Neural progenitor cell (in vitro differentiated cells): ENCODE measurements at places on chromosomes 1 and 21. TPM values are rescaled to one million over a fixed set of nuclear protein-coding genes. Genes with fewer than 3 reads are reported as not detected.

- peak; percentile 57 for DNase-seq
Observed at GRCh38 chr1:9069326-9070100, at the start of gene SLC2A5. Gene SLC2A5, minus strand, starts transcription at chr1:9069635. Its CDS starts 99 bp downstream, at chr1:9069536.

DNA sequence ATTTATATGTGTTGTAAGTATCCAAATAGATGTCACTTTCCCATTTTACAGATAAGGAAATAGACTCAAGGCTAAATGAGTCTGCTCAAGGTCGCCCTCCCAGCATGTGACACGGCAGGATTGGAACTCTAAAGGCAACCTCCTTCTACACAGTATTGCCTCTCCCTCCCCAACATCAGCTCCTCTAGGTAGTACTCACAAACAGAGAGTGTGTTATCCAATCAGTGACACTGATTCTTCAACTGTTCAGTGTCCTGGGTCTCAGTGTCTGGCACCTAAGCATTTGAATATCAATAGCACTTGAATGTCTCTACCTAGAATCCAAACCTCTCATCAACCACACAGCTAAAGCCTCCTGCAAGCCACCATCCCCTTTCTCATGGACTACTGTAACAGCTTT lies 87.1 kb downstream of the DAB1 start:
- no peak for DNase-seq

GRCh38 chr1:59014827-59015226 lies 231.0 kb upstream of the JUN start:
- no peak for DNase-seq

- DNase-seq, result peak; percentile 50
Observed at GRCh38 chr1:217437376-217437775, 193.5 kb downstream of the GPATCH2 start.

DNA sequence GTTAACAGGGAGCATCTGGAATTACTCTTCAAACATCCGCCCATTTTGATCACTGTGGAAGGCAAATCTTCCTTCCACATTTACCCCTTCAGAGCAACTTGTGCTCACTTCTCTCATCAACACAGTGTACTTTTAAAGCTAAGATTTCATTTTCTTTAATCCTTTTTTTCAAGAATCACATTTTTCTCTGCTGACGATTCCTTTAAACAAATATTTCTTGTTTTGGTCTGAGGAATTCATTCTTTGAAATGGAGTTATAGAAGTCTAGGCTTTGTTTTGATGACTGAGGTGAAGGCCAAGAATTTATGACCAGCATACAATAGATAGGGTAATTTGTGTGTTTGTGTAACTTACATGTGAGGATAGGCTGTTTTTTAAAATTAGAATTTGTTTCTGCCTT lies 25.6 kb downstream of the LRRC42 start:
- DNase-seq, result no peak

GRCh38 chr1:76379506-76379905 lies 305.0 kb downstream of the ST6GALNAC3 start:
- DNase-seq, result peak; percentile 3

DNA sequence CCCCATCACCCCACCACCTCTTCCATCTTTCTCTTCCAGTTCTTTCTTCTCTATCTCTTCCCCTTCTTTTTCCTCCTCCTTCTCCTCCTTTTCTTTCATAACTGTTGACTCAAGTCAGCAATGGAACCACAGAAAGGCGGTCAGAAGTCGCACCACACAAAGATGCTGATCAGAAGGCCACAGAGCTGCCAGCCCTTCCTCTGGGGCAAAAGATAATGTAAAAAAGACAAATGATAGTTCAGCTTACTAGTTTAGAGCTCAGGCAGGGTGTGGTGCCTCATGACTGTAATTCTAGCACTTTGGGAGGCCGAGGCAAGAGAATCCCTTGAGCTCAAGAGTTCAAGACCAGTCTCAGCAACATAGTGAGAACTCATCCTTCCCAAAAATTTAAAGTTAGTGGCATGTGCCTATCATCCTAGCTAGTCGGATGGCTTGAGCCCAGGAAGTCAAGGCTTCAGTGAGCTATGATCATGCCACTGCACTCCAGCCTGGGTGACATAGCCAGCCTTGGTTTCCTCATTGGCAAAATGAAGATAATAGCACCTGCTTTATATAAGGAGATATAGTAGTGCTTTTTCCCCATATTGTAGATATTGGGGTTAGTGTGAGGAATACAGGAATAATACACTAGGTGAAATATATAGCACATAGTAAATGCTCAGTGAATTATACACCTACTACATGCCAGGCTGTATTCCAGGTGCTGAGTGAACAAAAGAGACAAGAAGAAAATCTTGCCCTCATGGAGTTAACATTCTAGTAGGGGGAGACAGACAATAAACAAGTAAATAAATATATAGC lies 12.5 kb upstream of the IGSF3 start:
- DNase-seq, result no peak

GRCh38 chr1:147913362-147913942 lies 10.9 kb downstream of the GJA8 start:
- DNase-seq, result no peak

DNA sequence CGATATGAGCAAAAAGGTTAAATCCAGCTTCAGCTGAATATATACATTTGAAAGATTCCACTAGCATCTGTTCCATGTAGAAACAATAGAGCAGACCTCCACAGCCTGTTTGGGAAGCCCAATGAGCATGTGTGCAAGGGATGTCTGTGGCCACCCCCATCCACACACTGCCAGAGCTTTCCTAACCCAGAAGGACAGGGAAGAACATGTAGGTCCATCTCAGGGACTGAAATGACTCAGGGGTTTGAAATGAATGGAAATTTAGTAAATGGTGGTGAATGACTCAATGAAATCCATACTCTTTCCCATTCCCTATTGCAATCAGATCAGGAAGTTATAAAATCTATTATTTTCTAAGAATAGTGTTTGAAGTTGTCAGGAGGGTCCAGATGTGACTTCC lies 397.2 kb downstream of the DUSP10 start:
- DNase-seq, result no peak

GRCh38 chr1:116448785-116449385 lies 75.8 kb downstream of the ATP1A1 start:
- no peak for DNase-seq

DNA sequence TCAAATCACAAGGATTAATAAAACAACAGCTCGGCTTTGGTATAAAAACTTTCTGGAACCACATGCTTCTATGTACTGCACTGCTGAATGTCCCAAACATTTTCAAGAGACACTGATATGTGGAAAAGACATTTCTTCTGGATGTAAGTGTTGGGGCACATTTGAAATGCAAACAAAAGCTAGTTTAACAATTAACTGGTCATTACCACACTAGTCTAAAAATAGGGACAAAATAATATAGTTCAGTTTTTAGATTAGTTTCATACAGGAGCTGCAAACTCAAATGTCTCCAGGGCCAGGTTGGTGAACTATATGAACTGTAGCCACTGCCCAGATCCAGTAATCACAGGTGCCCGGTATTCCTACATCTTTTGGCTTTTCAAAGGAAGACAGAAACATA lies 3.2 kb downstream of the IL23R start:
- DNase-seq, result no peak

- no peak for DNase-seq
Observed at GRCh38 chr1:64234714-64235113, 31.3 kb downstream of the UBE2U start.

DNA sequence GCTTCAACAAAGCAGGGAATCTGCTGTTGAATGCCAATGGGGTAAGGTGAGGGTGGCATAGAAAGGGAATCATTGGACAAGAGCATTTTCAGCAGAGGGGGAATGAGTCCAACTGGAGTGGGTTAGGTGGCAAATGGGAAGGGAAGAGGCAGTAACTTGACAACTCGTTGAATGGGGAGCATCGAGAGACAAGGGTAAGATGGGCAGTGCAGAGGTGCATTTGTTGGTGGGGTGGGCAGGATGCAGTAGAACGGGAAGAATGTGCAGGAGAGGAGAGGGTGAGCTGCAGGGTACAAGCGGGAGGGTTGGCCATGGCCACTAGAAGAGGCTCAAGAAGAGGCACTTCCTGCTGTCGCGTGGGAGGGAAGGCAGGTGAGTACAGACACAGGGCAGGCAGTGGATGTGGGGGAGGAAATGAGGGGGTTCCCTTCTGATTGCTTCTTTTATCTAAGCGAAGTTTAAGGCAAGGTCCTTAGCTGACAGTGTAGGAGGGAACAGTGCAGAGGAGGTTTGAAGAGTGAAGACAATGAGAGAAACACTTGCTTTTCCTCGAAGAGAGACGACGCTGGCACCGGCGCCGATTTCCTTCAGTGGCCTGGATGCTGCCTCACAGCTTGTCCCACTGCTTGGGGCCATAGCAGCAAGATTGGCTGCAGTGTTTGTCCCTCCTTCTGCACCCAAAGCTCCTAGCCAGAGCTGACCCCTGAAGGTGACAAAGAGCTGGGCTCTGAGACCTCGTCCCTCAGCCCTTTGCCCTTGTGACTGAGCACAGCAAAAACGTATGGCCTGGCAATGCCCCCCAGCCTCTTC lies 3.2 kb upstream of the IKBKE start:
- no peak for DNase-seq

- peak; percentile 34 for DNase-seq
Observed at GRCh38 chr1:207565546-207566468, 69.8 kb downstream of the CR1 start.

DNA sequence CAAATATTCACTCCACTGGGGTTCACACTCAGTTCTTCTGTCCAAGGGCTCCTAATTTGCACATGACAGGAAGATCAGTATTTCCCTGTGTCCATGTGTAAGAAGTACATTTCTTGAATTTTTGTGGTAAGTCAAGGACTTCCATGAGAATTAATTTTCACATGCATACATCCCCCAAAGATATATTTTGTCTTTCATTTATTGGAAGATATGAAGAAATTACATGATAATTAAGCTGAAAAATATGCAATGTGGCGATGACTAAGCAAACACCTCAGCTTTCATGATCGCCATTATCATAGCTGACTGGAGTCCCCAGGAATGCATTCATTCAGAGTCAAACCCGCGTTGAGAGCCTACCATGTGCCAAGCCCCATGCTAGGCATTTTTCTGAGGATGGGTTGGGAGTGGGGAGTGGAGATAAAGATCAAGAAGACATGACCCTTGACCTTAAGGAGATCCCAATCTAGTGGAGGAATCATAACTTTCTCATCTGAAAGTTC lies 104.6 kb upstream of the F3 start:
- no peak for DNase-seq

GRCh38 chr1:167416506-167416905 lies 101.8 kb downstream of the CD247 start:
- DNase-seq, result peak; percentile 76

DNA sequence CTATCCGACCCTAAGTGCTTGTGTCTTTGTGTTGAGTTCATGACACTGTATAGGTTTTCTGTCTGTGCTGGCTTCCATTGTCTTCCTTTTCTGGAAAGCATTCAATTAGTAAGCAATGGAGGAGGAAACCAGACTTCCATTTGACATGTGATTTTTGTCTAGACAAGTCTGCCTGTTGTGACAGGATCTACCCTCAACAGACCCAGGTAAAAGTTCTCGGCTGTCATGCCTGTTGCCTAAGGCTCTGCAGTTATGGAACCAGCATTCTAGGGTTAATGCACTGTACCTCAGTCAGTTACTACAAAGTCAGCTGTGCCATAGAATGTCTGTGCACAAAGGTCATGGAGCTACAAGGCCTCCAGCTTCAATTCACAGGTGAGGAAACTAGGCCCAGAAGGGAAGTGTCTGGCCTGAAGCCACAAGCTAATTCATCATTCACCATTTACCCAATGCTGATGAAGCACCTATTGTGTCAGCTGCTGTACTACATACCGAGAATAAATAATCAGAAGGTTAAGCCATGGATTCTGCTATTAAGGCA lies 72.3 kb downstream of the PLPP3 start:
- DNase-seq, result no peak

DNA sequence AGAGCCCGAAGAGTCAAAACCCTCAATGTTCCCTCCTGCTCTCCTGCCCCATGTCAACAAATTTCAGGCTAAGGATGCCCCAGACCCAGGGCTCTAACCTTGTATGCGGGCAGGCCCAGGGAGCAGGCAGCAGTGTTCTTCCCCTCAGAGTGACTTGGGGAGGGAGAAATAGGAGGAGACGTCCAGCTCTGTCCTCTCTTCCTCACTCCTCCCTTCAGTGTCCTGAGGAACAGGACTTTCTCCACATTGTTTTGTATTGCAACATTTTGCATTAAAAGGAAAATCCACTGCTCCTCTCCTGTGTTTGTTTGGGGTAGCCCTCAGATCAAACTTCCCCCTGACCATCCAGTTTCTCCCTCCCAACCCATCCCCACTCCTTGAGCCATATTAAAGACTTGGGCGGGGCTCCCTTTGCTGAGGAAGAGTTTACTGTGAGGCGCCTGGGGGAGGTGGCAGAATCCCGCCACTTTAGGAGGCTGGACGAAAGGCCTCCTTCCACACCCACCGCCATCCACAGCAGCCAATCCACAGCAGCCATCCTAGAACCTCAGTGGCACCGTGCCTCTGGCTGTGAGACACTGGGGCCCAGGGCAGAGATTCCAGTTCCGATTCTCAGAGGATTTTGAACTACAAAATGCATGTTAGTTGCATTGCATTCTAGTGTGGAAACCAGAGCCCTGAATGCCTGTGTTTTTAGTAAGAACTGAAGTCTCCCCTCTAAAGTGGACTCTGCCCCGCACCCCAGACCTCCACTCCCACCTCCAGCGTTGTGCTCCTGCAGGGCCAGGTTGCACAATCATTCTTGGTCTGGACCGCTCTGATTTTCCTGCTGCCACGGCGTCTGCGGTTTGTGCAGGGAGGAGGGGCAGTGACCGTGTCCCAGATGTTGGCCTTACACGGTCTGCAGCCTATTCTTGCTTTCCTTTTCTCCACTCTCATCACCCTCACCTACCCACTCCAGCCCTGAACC lies 3.0 kb downstream of the OLFML3 start:
- DNase-seq, result no peak

DNA sequence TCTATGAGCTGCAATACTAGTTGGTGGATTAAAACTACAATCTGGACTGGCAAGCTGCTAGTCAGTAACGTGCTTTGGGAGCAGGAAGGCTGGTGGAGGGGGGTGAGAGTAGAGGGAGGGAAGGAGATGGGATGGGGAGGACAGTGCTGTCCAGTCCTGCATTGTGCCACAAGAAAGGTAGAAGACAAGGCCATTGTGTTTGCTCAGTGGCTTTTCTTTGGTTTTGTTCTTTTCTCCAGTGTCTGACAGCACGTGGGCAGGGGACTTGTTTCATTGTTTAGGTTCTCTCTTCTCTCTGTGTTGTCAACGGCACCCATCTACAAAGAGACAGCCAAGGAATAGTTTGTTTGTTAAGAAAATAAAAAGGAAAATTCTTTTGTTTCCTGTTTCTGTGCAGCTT lies 362.8 kb upstream of the PLXNA2 start:
- peak; percentile 57 for DNase-seq

Gene TOE1
- 6.1 and 10.7 TPM in 2 replicates for total RNA-seq

Gene NCAM2
- 0.40 and 0.84 TPM in 2 replicates for total RNA-seq

Gene NMNAT2
- 0.49 and 2.7 TPM in 2 replicates for total RNA-seq

Gene CD52
- 2.5 and 7.3 TPM in 2 replicates for total RNA-seq

Gene SLAMF9
- not detected in 2 replicates for total RNA-seq

Gene OR2G6
- total RNA-seq, result not detected in 2 replicates

Gene PSMB2
- 29.7 and 33.2 TPM in 2 replicates for total RNA-seq

Gene PRAMEF8
- total RNA-seq, result not detected in 2 replicates

Gene CTSS
- total RNA-seq, result 0.06 TPM in 1 of 2 replicates, not detected in the other

Gene CD34
- 0.12 and 0.43 TPM in 2 replicates for total RNA-seq

Gene SPRR2E
- not detected in 2 replicates for total RNA-seq

Gene ETV3
- total RNA-seq, result 13.7 and 19.5 TPM in 2 replicates

Gene IL6R
- total RNA-seq, result 0.09 TPM in 1 of 2 replicates, not detected in the other
